Posterior cingulate gyrus (tissue), 11 donors: ENCODE measurements at places on chromosomes 7 and 10.

- no peak for DNase-seq
Observed at GRCh38 chr7:155458111-155458877, at the start of gene EN2. Gene EN2, plus strand, starts transcription at chr7:155458129. Its CDS starts 249 bp downstream, at chr7:155458378.

DNA sequence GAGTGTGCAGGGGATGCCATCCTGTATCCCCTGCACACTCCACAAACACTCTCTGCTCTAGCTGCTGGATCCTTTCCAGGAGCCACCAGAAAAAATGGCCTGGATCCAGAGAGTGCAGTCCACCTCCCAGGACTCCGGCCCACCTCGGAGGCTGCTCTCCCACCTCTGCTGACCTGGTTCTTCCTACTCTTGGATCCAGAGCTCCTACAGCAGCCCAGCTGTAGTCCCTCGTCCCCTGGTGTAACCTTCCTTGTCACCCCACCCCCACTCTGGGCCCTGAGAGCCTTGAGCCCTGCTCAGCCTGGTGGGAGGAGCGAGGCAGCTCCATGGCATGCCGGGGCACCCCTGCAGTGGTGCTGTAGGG is 54.4 kb downstream of the GOLGA7B start:
- DNase-seq = no peak

GRCh38 chr10:113788604-113789083 is 37.2 kb downstream of the PLEKHS1 start:
- no peak for DNase-seq

DNA sequence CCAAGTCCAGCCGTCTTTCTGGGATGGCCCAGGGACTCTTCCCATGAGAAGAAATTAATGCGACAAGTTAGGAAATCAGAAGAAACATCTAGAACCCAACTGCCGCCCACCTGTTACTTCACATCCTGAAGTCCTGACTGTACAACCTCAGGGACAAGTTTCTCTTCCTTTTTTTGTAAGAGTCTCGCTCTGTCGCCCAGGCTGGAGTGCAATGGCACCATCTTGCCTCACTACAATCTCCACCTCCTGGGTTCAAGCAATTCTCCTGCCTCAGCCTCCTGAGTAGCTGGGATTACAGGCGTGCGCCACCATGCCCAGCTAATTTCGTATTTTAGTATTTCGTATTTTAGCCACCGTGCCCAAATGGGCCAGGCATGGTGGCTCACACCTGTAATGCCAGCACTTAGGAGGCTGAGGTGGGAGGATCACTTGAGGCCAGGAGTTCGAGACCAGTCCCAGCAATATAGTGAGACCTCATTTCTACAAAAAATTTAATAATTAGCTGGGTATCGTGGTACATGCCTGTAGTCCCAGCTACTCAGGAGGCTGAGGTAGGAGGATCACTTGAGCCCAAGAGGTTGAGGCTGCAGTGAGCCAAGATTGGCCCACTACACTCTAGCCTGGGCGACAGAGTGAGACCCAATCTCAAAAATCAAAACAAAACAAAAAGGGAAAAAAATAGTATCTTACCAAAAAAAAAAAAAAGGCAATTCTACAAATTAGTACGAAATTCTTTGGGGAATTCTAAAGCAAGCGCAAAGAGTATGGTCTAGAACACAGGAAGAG is 20.8 kb downstream of the LAT2 start:
- no peak for DNase-seq

DNA sequence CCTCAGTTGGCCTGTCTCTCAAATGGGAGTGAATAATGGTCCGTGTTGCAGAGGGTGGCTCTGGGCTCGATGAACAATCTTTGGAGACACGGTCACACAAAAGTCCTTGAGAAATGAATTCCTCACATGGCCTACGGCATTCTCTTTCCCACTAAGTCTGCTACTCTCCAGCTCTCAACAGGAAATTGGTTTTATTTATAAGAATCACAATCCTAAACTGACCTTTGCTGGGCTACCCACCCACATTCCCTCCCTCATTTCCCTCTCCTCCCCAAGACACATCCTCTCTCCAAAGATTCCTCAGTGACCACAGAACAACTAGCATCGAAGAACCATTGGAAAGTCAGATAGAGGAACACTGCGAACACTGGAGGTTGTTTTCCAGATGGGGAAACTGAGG is 4.7 kb downstream of the AFAP1L2 start:
- no peak for DNase-seq

- DNase-seq = no peak
Observed at GRCh38 chr10:131928248-131929095, 27.7 kb downstream of the PPP2R2D start.

GRCh38 chr7:152907042-152907761 is 147.7 kb downstream of the ACTR3B start:
- DNase-seq = no peak

GRCh38 chr10:71965623-71966022 is 1.4 kb downstream of the CHST3 start:
- no peak for DNase-seq

DNA sequence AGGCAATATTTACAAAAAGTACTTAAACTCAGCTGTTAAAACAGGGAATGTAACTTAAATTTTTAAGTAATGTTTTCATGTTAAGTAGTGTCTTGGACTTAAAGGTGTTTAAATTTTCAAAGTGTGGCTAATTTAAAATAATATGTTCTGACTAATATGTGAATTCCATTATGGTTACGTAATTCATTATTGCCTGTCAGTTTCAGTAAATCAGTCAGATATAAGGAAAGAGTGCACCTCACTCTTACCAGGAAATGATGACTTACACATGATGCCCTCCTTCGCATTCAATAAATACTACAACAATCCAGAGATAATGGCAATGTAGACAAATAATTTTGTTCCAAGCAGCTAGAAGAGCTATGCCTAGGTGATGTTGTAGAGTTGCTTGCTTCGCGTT is 69.0 kb upstream of the WNT16 start:
- no peak for DNase-seq

- DNase-seq = no peak
Observed at GRCh38 chr7:47419471-47419870, 162.4 kb downstream of the TNS3 start.

DNA sequence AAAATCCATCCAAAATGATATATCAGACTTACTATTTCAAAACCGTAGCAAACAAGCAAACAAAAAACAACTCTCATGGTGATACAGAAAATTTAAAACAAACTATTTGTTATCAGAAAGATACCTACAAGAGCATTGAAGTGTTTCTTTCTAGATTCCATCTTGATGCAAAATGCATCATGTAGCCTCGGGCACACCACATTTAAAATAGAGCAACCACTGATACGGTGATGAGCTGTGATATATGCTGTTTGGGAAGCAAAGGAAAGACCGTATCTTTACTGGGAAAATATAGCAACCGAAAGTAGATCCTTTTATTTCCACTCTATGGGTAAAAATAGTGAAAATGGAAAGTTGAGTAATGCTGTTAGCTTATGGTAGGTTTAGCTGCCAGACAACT is 892.0 kb downstream of the GATA3 start:
- no peak for DNase-seq

GRCh38 chr10:72472306-72472705 is 117.6 kb upstream of the DNAJB12 start:
- DNase-seq = no peak

DNA sequence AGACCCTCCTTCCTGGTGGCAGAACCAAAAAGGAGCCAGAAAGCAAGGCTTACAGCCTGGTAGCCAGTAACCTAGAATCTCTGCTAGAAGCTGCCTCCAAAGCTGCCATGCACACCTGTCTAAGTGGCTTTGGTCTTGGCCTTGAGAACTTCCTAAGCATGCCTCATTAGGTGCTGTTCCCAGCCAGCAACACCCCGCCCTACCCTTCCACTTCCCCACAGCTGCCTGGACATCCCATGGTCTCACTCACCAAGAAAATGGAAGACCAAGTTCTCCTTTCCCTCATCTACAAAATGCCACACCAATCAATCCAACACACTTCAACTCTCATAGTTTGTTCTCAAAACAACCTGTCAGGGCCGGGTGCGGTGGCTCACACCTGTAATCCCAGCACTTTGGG is 4.2 kb downstream of the PSAP start:
- no peak for DNase-seq

GRCh38 chr7:96414931-96415292 is 93.0 kb upstream of the SLC25A13 start:
- no peak for DNase-seq

DNA sequence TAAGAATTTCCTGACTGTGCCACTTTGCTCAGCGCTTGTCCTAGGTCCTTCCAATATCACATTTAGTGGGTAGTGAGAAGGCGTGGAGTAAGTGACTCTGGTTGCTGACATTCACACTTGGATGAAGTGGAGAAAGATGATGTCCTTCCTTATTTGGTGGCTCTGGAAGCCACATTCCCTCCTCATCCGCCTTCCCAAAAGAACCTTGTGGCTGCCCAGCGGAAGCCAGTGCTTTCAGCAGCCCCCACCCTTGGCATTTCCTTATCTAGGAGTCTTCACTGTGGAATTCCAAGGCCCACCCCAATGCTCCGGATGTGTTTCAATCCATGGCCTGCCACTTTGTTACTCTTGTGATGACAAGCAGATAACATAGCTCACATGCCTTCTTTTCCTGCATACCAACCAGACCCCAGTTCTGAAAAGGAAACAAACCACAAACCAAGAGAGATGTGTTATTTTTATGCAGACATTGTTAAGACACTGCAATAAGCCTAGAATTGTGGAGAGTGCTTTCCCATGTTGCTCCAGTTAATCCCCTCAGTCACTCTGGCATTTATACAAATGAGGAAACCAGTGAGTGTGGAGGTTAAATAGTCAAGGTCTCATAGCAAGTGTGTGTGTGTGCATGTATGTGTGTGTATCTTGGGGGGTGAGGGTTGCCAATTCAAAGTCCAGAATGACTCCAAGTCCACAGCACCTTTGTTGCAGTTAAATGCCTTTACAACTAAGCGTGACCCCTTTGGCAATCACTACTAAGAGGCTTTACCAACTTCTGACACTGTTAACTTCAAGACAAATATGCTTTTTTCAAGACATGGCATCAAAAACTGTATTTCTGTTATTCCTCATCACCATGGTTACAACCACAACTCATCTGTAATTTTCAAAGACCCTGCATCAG is 10.3 kb upstream of the ANKRD1 start:
- no peak for DNase-seq

DNA sequence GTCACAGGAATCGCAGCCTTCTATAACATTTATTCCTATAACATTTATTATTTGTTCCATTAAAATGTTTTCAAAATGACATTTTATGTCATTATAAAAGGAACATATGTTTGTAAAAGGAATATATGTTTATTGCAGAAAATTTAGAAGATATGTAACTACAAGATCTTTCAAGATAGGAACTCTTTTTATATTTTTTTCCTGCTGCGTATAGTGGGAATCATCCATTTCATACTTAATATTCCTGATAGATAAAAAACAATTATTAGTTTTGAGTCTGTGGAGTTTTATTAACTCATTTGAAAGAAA is 55.6 kb downstream of the CCNY start:
- no peak for DNase-seq

GRCh38 chr10:114982989-114983388 is 45.0 kb downstream of the TRUB1 start:
- DNase-seq = no peak

DNA sequence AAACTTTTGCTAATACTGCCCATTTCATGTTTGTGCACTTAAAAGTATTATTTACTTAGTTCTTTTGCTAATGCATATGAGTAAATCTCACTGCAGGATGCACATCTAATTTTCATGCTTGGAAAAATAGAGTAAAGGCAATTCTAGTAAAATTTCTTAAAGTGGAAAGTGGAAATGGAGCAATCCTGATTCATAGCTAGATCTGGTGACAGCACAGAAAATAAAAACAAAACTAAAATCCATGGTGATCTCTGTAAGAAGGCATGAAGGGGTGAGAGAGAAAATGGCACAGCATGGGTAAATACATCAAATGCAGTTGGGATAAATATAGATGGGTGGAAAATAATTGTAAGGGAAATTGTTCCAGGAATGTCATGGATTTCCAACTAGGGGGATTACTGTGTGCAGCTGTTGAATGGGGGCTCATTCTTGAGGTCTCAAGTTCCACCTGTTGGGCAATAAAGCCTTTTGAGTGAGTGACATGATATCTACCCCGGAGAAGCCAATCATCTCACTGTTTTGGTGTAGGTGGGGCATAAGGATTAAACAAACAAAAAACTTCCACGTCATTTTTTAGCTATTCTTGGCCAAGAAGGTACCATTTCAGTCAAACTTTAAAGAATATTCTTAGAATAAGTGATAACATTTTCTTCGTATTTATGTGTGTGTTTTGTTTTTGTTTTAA is 1.7 kb upstream of the MCU start:
- no peak for DNase-seq

GRCh38 chr7:146652176-146652575 is 535.6 kb downstream of the CNTNAP2 start:
- no peak for DNase-seq

GRCh38 chr7:657565-658119 is 68.9 kb upstream of the DNAAF5 start:
- DNase-seq = peak; percentile 78

GRCh38 chr7:1611708-1612241 is 41.9 kb upstream of the PSMG3 start:
- DNase-seq = peak; percentile 83

- DNase-seq = peak; percentile 5
Observed at GRCh38 chr7:158267742-158268435, 319.7 kb downstream of the PTPRN2 start.

DNA sequence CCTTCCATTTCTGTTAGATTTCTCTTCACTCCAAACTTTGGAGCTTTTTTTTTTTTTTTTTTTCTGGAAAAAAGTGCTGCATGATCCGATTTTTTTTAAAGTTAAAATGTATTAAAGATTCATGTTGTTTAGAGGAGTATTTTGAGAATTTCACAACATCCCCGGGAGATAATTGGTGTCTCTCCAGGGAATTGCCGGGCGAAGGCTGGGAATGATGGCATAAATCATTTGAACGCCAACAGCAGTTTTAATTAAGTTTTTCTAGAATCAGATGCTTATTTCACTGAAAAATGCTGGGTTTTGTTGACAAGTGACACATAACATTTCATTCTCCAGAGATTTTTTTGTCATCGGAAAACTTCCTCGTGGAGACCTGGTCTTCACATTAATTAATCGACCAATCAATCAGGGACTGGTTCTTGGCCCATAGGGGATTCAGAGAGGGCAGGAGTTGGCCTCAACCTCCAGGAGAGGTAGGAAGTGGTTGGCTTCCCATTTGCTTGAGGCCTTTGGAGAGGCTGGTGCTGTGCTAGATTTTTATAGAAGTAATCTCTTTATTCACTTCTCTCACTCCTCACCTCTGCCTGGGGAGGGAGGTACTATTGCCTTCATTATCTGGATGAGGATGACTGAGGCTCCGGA is 439.4 kb downstream of the TYW1 start:
- no peak for DNase-seq

DNA sequence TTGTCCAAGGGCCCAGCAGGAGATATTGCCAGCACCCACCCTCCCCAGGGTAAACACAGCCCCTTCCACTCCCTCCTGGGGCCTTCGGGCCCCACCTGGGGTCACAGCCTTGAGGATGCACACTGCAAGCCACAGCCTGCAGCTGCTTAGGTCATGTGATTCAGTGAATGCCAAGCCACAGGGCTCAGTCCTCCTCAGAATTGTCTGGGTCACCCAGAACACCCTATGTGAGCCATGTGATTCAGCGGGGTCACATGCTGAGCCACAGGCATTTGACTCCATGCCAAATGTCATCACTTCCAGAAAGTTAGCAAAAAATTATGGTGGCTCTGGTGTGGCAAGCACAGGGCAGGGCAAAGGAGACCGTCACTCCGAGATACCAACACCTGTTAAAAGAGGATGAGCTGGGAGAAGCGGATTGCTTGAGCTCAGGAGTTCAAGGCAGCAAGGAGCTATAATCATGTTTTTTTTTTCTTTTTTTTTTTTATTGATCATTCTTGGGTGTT is 17.2 kb upstream of the PSAP start:
- no peak for DNase-seq

- no peak for DNase-seq
Observed at GRCh38 chr10:114095559-114096337, 52.1 kb downstream of the ADRB1 start.

- no peak for DNase-seq
Observed at GRCh38 chr7:140238778-140239652, 62.2 kb upstream of the KDM7A start.
